Smooth muscle cell of the pulmonary artery (primary cell): ENCODE measurements at places on chromosomes 4 and X. TPM values are rescaled to one million over a fixed set of nuclear protein-coding genes. Genes with fewer than 3 reads are reported as not detected.

Gene ARFIP1
- total RNA-seq, result 33.5 and 45.5 TPM in 2 replicates

Gene BEX2
- total RNA-seq, result 1.0 and 1.9 TPM in 2 replicates

Gene KIAA0232
- total RNA-seq, result 20.3 and 21.1 TPM in 2 replicates

Gene CTPS2
- 8.7 and 9.6 TPM in 2 replicates for total RNA-seq

Gene ARMCX1
- total RNA-seq, result 40.6 and 51.0 TPM in 2 replicates

Gene HHIP
- total RNA-seq, result 11.1 and 26.0 TPM in 2 replicates

Gene CACNA1F
- not detected in 2 replicates for total RNA-seq

Gene TNMD
- total RNA-seq, result not detected in 2 replicates

Gene CXCL8
- 23.3 and 132 TPM in 2 replicates for total RNA-seq

Gene PRDM5
- total RNA-seq, result 8.2 and 10.1 TPM in 2 replicates

Gene COL4A6
- 16.2 and 62.2 TPM in 2 replicates for total RNA-seq

Gene ENAM
- total RNA-seq, result 0.13 TPM in 1 of 2 replicates, not detected in the other

Gene RAB40AL
- total RNA-seq, result 0.52 and 0.99 TPM in 2 replicates

Gene NAA10
- 41.8 and 55.3 TPM in 2 replicates for total RNA-seq

Gene CMC4
- total RNA-seq, result 11.4 and 14.3 TPM in 2 replicates

Gene DDX60
- total RNA-seq, result 14.6 and 17.4 TPM in 2 replicates
